ENCODE measurements at places on chromosomes 12 and 14.

- DNase-seq, result no peak
These were observed 11.3 kb downstream of the SYNE3 start for GRCh38 chr14:95505030-95505589.

DNA sequence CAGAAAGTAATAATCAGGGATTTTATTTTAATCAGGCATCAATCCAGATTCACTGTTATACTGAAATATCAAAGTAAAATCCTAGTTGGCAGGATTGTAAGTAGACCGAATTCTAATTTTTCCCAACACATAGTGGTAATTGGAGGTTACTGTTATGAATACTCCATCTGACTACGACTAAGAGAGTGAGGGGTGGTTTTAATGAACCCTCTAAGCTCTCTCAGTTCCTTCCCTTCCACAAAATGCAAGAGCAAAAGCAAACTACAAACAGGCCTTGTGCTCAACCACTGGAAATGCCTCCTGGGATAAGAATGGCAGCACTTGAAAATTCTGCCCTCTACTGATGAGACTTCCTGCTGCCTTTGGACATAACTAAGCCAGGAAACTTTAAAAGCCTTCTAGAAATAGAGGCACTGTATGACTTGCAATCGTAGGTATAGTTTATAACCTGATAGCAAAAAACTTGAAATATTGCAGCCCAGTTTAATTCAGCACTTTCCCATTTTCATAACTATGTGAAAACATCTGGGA lies 184.8 kb downstream of the SLC16A7 start:
- DNase-seq, result no peak

DNA sequence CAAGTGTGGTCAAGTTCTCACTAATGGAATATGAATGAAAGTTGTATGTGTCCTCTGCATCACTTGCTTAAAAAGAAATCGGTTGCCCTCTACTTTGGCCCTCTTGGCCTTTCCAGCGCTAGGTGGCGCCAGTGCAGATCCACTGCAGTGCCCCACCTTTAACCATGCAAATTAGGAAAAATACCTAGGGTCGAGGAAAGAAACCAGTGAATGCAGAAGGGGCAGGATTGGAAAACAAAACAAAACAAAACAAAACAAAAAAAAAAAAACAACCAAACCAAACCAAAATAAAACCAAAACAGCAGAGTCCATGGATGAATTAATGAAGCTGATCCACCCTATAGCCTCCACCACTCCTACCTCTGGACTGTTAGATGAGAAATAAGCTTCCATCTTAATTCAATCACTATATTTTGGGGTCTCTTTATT lies 12.9 kb upstream of the NEMF start:
- DNase-seq, result peak; percentile 80

DNA sequence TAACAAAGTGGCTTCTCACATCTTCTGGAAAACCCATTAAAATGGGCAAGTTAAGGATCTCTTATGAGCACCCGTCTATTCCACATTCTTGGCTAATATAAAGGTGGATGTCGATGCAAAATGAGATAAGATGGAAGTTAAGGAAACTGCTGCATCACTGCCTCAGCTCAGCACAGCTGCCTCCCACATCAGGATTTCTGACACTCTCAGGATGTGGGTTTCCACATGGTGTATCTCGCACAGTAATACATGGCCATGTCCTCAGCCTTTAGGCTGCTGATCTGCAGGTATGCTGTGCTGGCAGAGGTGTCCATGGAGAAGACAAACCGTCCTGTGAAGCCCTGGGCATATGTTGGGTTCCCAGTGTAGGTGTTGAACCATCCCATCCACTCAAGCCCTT lies 1348.0 kb downstream of the TMEM121 start:
- DNase-seq, result no peak

DNA sequence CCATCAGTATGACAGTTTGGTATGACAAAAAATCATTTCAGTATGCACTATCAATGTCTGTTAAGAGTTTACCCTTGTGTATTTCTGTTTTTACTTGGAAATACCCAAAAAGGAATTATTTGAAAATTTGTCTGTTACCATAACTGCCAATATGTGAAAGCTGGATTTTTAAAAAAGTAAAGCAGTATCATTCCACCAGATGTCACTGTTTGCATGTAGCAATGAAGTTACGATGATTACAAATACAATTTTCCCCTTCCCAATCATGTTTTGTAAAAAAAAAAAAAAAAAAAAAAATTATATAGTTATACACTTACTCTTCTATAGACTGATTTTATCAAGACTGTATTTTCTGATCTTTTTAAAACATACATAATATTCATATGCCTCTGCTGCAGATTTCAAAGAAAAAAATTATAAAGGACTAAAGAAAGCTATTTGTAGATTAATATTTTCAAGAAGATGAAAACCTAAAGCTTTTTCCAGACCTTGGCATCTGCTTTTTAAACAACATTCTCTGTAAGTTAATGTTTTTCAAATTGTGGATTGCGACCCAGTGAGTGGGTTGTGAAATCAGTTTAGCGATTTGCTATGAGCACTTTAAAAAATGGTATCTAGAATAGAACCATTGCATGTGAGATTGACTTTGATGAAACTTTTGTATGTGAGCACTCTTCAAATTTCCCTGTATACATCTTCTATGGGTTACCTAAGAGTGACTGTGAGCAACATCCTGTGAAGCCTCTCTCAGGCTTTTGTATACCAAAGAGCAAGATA lies 114.2 kb downstream of the TTC6 start:
- peak; percentile 13 for DNase-seq

DNA sequence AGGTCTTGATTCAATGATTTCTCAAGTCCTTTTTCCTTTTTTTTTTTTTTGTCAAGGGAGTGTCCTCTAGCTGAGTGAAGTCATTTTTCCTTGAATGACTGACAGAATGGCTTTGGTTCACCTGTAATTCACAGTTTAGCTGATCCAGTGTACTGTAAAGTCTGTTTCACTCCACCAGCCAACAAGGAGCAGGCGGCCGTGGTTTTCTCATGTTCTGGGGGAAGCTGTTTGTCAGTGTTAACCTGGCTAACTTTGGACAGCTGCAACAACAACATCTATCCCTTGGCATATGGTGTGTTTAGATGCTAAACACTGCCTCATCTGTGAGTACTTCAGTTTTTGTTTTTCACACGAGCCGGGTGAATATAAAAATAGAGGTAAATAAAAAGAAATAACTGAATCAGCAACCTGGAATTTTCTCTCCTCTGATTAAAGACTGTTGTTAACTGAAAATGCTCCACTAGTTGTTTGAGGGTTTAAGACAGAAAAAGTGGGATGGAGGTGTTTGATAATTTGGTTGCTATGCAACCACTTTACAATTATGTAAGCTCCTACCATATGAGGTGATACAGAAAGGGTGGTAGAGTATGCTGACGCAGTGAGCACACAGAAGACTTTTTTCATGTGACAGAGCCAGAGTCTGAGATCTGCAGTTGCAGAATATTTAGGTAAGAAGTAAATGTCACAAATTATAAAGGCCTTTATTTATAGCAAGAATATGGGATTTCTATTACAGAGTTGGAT lies 50.3 kb upstream of the SLC2A13 start:
- no peak for DNase-seq

- DNase-seq, result no peak
These were observed 668.9 kb downstream of the AACS start for GRCh38 chr12:125734137-125734536.

- DNase-seq, result peak; percentile 4
These were observed 480.7 kb upstream of the DCN start for GRCh38 chr12:91663310-91663709.

DNA sequence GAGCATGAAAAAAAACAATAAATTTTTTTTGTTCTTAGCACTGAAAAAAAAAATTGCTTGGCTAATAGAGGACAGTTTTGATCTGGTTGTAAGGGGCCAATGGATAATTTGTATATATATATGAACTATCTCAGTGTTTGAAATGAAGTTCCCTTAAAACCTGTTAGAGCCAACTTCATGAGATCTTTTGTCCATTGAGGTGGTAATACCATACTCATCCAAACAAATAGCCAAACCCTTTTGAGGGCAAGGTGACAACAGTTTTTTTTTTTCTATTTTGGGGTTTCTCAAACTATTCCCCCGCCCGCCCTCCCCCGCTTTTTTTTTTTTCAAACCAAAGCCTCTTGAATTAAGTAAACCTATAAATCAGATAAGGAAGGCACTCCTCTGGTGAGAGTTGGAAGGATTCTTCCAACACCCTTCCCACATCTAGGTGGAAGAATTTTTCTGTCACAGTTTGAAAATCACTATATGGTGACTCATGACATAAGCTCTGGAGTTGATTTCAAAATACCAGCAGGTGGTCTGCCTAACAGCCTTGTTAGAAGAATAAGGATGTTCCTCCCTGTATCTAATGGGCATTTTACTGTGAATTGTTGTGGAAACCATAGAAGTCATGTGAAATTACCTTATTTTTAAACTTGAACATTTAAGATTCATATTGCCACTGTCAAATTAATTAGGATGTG lies 10.2 kb downstream of the ARHGAP5 start:
- no peak for DNase-seq

GRCh38 chr14:99538275-99538674 lies 57.1 kb downstream of the CCNK start:
- no peak for DNase-seq

All from NCI-H510A treated with DMSO at 0.1 percent for 48 hours (cell line).